Spinal cord (tissue), 10 donors: ENCODE measurements at places on chromosomes 4 and X. TPM values are rescaled to one million over a fixed set of nuclear protein-coding genes. Genes with fewer than 3 reads are reported as not detected.
A peak's percentile ranks its signal among the peaks of the same experiment; 100 is the strongest.

- DNase-seq = no peak
These were observed 1012.0 kb downstream of the RPA4 start for GRCh38 chrX:97895751-97896150.

TRPC3 gene
- total RNA-seq = 16.1 TPM

TBC1D25 gene
- 6.8 TPM for total RNA-seq

CLDN22 gene
- 0.06 TPM for total RNA-seq

NMU gene
- 5.7 TPM for total RNA-seq

GAGE12E gene
- not detected for total RNA-seq

RHOXF1 gene
- 0.50 TPM for total RNA-seq

GRCh38 chr4:158130204-158130603 lies 42.6 kb downstream of the GASK1B start:
- no peak for DNase-seq

DNA sequence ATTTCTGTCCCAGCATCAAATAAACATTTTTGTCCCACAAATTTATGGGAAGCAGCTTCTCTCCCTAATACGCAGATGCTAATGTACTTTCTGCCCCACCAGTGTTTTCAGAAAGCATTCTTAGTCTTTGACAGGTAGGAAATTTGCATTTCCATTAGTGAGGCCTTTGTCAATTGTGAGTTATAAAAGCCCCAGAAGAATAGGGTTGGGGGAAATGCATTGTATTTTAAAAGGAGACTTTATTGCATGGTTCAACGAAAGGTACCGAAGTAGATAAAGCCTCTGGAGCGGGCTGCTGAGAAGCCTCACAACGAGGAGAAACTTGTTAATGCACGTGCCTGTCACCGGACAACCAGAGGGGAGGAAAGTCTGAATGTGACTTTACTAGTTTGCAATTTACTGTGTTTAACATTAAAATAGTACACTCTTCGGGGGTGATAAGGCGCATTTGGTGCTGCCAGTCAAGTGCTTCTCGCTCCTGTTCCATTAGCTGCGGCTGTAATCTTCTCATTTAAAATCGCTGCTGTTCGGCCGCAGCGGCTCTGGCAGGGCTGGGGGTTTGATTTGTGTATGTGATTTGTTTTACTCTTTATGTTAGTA lies 63.4 kb downstream of the DCTD start:
- DNase-seq = no peak

TBC1D9 gene
- total RNA-seq = 98.1 TPM

DCAF4L1 gene
- 0.20 TPM for total RNA-seq

DNA sequence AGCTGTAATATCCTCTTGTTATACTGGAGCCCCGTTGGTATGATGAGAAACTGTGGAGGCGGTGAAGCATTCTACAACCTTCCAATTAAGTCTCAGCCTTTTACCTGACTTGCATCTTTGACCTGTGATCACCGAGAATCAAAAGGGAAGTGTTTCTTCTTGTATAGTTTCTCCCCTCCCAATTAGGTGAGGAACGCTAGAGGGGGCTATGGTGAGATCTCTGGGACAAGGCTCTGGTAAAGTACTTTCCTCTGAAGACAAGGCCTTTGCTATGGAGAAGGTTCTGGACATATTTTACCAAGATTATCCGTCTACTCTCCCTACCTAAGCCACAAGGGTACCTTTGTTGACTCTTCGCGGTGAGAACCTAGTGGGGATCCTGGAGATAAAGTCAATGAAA lies 111.3 kb downstream of the CBLL2 start:
- DNase-seq = no peak

GRCh38 chr4:170247596-170247995 lies 157.8 kb upstream of the AADAT start:
- DNase-seq = no peak

PIGA gene
- total RNA-seq = 12.4 TPM

RIBC1 gene
- total RNA-seq = 1.8 TPM

L1CAM gene
- total RNA-seq = 93.3 TPM

SNCA gene
- 135 TPM for total RNA-seq

DNA sequence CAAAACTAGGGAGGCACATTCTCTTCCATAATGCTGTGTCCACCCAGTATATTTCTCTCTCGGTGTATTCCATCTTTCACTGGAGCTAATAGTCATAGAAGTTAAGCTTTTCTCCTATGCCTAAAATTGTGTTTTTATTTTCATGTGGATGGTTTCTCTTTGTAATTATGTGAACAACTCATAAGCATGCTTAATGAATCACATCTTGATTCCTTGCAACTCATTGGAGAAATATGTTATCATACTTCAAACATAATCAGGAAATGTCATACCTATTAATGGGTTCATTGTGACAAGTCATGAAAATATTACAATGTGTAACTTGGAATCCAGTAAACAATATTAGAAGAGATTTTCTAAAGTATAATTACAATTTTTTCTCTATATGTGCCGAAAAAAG lies 186.3 kb downstream of the SLC7A11 start:
- no peak for DNase-seq

GRCh38 chrX:81202456-81202819 lies 536 bp downstream of the SH3BGRL start:
- DNase-seq = no peak

DNA sequence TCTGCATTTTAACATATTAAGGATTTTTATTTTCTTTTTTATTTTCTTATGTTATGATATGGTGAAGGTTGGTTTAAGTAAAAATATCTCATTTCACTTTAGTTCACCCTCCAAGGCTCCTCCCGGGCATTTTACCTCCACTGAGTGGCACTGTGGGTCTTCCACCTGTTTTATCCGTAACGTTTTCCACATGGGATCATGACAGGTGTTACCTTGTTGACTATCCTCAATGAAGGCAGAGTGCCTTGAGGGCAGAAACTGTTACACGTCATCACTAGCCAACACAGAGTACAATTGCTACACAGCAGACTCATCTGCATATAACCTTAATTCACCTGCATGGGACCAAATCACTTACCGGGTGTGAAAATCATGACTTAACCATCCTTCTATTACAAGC lies 105.8 kb downstream of the GEMIN8 start:
- no peak for DNase-seq

RAI2 gene
- total RNA-seq = 1.8 TPM

LRAT gene
- total RNA-seq = 0.50 TPM

- no peak for DNase-seq
These were observed 54.4 kb downstream of the TAPT1 start for GRCh38 chr4:16171831-16172230.

GRCh38 chr4:37652747-37653527 lies 33.2 kb downstream of the RELL1 start:
- no peak for DNase-seq

DNA sequence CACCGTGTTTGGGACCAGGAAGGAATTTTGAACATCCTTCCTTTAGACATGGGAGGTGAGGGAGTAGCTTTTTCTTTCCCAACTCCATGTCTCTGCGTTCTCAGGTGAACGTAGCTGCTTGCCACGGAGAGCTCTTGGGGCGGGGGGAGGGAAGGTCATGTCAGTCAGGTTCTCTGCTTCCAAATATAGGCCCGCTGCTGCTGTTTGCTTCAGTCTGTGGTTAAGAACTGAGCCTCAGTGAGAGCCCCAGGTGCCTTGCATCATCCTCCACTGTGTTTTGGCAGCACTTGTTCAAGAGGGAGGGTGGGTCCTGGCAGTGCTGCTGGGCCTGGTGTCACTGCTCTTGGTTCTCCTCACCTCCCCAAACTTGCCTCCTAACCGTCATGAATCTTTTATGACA lies 46.5 kb downstream of the HADH start:
- no peak for DNase-seq

ATP7A gene
- 19.8 TPM for total RNA-seq

ODAPH gene
- not detected for total RNA-seq

DNA sequence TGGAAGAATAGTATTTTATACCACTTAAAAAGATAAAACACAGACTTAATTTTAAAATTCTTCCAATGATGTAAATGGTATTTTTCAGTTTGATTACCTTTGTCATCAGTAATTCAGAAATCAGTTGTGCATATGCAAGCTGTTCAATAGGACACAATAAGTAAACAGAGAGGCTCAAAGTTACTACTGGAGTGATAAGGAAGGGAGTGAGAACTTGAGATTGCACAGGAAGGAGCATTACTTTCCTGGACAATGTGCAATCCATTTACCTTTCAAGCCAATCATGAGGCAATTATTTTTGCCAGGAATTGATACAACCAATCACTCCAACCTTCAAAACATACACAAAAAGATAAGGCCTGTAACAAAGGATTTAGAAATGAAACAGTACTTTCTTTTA lies 1024.3 kb downstream of the RAPGEF2 start:
- no peak for DNase-seq

DNA sequence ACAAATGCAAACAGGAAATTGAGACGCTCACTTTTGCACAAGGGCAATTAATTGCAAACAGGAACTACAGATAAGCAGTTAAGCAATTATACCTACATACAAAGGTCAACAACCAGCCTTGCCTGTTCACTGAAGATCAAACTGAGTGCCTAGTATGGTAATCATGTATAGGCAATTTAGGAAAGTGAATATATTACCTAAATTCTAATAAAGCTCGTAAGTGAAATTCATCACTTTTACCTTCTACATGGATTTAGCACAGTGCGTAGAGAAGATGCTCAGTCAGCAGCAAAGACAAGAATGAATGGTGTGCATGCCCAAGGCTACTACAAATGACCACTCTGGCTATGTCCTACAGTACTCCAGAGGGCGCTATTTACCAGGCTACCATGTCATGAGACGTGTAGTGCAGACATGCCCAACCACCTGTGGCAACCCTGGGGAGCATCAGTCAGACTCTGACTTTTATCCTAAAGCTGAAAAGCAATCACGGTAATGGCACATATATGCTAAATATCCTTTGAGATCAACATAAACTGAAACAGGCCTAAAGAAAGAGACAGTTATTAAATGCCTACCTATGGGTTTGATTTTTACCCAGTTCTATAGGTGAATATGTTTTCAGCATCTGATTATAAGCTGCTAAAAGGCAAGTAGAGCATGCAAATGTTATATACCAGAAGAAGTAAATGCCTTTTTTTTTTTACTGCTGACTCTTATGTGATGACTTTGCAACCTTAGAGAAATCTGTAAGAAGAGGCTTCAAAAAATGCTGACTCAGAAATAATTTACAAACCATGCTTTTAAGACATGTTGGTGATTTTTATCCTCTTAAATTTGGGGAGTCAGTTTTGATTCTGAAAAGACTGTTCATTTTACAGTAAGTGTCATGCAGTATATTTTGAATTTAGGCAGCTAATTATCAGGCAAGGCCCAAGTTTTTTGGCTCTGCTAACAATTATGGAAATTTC lies 178.0 kb downstream of the PPP3CA start:
- peak; percentile 46 for DNase-seq

DNA sequence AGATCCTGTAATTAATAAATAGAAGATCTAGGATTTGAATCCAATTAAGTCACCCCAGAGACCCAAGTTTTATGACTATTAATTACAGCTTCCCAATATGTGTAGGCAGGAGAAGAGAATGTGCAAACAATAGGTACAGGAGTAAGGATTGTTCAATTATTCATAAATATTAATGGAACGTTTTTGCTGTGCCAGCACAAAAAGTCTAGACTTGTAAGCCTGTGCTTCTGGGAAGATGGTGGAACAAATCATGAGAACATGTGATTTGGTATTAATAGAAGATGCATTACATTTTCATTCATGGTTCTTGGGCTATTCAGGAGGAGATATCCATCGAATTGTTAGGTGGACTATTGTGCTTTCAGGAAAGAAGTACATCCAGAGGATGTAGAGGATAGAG lies 1240.9 kb downstream of the STIM2 start:
- no peak for DNase-seq

SLC49A3 gene
- 1.6 TPM for total RNA-seq

DNA sequence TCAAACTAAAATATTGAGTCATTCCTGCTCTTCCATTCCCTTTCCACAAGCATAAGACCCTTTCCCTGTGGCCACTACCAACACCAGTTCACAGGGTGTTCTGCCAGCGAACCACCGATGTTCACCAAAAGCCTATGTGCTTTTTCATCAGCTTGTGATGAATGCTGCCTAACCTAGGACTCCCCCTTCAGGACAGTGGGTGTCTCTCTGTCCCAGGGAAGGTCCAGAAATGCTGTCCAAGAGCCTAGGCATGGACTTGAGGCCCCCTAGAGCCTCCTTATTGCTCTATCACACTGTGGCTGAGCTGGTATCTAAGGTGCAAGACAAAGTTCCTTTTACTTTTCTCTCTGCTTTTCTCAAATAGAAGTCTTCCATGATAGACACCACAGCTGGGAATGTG lies 1015.6 kb downstream of the PCDH19 start:
- DNase-seq = no peak

PPEF2 gene
- 0.06 TPM for total RNA-seq

- no peak for DNase-seq
These were observed 1.3 kb downstream of the TMEM164 start for GRCh38 chrX:110004215-110004614.

SUPT20HL2 gene
- total RNA-seq = not detected

RAB41 gene
- total RNA-seq = not detected

HSFX4 gene
- not detected for total RNA-seq

- DNase-seq = no peak
These were observed 508.4 kb upstream of the FTHL17 start for GRCh38 chrX:31580227-31580626.

ZNF280C gene
- total RNA-seq = 6.4 TPM

DNA sequence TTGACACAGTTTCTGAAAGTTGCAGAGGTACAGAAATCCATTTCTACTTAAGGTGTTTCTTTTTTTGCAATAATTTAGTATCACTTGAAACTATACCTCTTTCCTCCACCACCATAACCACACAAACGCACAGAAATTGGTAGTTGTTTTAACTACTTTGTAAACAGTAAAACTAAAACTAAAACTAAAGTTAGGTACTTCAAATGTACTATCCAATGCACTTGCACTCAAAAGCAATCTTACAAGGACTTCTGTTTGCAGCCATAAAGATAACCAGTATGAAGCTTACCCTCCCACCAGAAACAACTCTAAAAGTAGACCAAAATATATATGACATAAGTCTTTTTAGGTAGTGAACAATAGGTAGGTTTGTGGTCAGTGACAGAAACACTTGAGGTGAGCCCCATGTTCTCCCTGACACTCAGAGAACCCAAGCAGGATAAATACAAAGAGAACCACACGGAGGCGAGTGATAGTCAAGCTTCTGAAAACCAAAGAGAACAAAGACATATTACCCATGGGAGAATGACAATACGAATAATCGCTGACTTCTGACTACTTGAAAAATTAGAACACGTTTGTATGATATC lies 72.2 kb upstream of the VBP1 start:
- DNase-seq = no peak

RIPPLY1 gene
- total RNA-seq = 0.28 TPM

- no peak for DNase-seq
These were observed 80.8 kb downstream of the AWAT2 start for GRCh38 chrX:69968950-69969349.
